NCI-H2107 (cell line): ENCODE measurements at places on chromosomes 1 and 21.
A peak's percentile ranks its signal among the peaks of the same experiment; 100 is the strongest.

GRCh38 chr1:59243550-59243949 lies 53.3 kb upstream of the FGGY start:
- no peak for DNase-seq

DNA sequence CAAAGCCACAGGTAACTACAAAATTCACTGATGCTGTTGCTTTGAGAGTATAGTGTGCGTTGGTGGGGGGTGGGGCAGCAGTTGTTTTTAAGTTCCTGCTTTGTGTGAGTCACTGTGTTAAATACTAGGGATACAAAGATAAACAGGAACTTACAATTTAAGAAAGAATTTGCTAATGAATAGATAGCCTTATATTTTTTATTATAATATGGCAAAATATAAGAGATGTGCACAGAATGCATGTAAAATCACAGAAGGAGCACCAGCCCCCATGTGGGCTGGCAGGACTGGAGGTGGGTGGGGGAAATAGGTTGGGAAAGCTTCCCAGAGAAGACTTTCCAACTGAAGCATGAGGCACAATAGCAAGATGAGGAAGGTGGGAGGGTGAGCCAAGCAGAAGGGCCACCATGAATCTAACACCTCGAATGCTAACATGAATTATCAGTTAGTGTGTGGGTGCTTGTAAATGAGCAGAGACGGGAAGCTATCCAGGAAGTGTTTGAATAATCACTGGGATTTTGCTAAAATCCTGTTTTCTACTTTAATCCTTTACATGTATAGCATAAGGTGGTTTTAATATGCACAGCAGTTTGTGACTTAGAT lies 57.0 kb upstream of the RAVER2 start:
- DNase-seq = no peak

DNA sequence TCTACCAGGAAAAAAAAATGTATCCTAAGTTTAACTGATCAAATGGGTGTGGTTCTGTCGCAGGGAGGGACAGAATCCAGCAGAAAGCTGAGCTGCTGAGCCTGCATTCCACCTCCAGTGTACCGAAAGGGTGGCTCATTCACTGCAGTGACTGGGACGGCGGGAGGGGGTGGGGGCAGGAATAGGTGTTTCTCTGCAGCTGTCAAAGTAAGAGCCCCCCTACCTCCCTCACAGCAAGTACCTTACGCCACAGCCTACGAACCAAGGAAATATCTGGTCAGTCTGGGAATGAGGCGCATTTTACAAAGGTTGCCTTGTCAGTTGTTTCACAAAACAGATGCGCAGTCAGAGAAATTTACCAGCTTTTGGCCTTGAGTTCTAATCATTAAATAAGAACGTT lies 1.7 kb downstream of the S100B start:
- no peak for DNase-seq

GRCh38 chr1:185672719-185673360 lies 61.4 kb upstream of the HMCN1 start:
- DNase-seq = no peak

GRCh38 chr1:61352845-61353435 lies 270.6 kb downstream of the NFIA start:
- DNase-seq = no peak

DNA sequence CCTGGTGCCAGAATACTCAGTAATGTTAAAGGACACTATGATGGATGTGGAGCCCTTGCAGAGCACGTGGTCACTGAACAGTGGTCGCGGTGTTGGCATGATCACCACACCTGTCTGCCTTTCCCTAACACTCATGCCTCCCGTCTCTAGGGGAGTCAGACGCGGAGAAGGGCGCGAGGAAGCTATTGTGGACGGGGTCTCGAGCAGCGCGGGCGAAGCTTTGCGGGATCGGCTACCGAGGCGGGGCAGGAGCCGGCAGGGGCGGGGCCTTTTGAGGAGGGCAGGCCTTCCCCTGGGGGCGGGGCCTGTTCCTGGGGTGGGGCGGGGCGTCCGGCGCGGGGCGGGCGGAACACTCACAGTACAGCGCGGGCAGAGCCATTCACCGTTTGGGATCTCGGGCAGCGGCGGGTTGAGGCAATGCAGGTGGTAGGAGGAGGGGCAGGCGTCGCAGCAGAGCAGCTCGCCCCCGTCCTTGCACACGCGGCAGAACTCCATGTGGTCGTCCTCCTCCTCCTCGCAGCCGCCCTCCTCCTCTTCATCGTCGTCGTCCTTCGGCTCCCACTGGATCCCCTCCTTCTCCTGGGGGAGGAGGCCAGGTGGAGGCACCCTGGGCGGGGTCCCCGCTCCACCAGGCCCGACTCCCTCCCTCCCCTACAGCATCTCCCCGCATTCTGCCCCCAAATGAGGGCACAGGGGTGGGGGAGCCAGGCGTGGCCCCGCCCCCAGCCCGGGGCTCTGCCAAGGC lies 31.5 kb downstream of the CHD5 start:
- DNase-seq = no peak

GRCh38 chr1:40248412-40248811 lies 675 bp downstream of the TMCO2 start:
- no peak for DNase-seq

DNA sequence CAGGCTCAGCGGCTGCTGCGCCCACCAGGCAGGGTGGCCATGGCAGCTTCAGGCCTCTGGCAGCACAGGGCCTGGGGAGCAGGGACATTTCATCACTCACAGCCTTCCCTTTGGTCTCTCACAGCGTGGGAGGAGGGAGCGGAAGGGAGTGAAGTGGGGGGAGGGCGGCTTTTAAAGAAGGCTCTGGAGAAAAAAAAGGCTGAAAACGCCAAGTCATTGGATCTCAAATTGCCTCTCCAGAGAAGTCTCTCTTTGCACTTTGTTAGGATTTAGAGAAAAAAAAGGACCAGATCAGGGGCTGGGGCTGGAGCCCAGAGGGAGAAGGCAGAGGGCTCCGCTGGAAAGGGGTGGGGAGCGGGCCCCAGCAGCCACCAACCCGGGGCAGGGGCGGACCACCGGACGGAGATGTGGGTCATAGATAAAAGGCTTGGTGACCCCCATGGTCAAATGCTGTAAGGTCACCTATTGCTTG lies 209.9 kb downstream of the GRIK3 start:
- no peak for DNase-seq

- no peak for DNase-seq
Observed at GRCh38 chr1:154941333-154942013, 5.0 kb upstream of the PMVK start.

GRCh38 chr1:9827558-9828185 lies 3.9 kb upstream of the CLSTN1 start:
- DNase-seq = no peak

DNA sequence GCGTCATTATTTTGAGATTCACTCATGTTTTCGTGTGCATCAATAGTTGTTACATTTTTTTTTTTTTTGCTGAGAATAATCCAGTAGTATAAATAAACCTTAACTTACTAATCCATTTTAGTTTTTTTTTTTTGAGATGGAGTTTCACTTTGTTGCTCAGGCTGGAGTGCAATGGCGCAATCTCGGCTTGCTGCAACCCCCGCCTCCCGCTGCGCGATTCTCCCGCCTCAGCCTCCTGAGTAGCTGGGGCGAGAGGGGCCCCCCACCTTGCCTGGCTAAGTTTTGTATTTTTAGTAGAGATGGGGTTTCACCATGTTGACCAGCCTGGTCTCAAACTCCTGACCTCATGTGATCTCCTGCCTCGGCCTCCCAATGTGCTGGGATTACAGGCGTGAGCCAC lies 66.0 kb downstream of the CTH start:
- no peak for DNase-seq

DNA sequence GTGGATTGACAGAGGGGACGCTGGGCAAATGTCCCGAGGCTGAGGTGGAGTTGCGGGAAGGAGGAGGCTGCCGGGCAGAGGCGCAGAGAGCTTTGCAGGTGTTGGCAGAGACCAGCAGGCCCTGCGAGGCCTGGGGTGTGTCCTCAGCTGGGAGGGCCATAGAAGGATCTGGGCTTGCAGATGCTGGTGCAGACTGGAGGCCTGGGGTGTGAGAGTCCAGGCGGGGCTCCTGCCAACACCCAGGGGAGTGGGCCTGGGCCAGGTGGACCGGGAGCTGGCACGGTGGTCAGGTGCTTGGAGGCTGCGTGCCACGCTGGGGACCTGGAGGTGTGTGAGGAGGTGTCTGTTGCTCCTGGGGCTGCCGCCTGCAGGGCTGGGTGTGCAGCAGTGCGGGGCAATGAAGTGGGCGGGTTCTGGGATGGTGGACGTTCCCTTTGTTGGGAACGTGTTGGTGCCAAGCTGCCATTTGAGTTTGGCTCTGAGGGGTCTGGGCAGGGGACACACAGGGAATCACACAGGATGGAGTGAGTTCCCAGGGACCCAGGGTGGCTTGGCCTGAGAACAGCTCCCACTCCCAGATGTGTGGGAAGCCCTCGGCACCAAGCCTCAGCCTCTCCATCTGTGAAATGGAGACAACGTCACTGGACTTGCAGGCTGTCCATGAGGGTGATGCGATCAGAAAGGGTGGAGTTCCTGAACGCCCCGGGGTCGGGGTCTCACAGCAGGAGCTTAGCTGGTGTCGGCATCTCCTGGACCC lies 39.9 kb upstream of the POFUT2 start:
- DNase-seq = no peak

DNA sequence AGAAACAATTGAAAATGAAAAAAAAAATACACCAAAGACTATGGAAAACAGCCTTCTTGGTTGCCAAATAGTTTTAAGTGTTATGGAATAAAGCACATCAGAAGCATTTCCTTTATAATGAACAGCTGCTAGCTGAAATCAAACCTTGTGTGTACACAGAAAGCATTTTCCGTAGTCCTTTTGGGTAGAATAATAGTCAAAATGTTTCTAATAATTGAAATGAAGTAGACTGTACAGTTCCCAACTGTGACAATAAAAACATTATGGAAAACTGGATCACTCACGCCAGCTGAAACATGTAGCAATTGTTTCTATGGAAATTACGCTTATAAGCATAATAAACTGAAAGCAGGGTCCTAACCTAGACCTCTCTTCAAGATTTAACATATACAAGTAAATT lies 856.3 kb upstream of the B3GALT2 start:
- no peak for DNase-seq

GRCh38 chr1:33152685-33153432 lies 29.0 kb downstream of the TRIM62 start:
- peak; percentile 94 for DNase-seq

- DNase-seq = no peak
Observed at GRCh38 chr21:45148316-45148990, 74.1 kb downstream of the ADARB1 start.

DNA sequence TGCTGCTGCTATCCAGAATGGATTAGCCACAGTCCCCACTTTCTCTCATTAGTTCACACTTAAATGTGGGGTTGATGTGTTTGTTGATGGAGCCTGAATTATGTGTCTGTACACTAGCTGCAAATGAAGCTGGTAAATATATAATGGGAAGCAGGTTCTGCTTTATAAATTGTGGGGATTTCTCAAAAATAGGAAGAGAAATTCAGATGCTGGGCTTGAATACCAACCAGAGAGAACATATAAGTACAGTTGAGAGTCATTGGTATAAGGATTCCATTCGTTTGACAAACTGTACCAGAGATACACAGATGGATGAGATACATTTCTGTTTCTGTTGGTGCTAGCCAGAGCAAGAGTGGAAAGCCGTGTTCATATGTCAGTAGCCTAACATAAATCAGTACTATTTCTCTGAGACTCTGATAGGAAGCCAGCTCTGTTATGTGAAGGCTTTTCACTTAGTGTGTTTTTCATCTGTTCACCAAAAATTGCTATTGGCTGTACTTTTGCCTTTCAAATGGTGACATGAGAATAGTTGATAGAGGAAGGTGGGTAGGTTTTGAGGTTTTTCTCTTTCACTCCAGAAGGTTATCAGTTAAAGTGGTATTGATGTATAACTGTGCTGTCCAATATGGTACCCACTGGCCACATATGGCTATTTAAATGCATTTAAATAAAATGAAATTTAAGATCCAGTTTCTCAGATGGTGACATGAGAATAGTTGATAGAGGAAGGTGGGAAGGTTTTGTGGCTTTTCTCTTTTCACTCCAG lies 15.6 kb downstream of the SMG7 start:
- no peak for DNase-seq

DNA sequence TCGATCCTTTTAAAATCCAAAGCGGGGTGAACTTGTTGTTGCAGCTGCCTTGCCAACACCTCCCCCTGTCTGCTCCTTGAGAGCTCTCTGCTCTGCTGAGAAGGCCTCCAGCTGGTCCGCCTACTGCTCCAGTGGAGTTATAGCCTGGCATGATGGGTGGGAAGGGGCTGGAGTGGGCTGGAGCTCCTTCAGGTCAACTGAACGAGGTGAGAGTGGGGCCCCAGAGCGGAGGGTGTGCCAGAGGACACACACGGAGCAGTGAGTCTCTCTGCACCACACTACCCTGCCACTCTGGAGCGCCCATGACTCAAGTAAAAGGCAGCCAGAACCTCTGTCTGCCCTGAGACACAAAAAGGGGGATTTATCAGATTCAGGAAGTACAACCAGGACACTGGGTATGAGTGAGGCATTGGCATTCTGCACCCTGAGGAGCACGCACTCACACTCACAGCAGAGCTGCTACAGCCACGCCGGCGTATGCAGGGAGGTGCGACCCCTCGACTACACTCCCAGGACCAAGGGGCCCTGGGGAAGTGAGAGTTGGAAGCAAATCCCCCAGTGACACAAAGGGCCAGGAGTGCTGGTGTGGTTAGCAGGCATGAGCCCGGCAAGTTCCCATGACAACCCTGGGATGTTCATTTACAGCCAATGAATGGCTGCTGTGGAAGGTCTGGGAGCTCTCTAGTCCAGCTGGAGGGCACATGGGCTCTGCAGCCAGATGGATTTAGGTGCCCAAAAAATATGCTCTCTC lies 28.0 kb upstream of the EVA1B start:
- no peak for DNase-seq

- peak; percentile 15 for DNase-seq
Observed at GRCh38 chr1:214264196-214264595, 16.8 kb upstream of the SMYD2 start.

- DNase-seq = no peak
Observed at GRCh38 chr1:26786437-26787380, 1.0 kb upstream of the PIGV start.

- DNase-seq = no peak
Observed at GRCh38 chr1:153769221-153769620, 6.0 kb upstream of the SLC27A3 start.

DNA sequence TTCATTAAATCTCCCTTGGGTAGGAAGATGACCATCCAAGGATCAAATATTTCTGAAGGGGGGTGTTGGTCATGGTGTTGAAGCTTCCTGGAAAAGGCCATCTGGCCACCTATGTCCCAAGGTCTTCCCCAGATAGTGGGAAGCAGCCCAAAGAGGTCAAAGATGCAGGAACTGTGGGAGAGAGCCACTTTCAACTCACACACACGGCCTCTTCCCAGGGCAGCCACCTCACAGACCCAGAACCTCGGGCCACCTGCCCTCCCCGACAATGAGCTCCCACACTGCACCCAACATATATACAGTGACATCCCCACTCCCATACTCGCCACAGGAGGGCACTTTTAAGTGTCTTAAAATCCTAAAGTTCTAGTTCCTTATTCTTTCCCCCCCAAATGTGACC lies 164.5 kb upstream of the ETV3 start:
- no peak for DNase-seq

GRCh38 chr1:197899037-197899436 lies 3.4 kb upstream of the C1orf53 start:
- no peak for DNase-seq

- no peak for DNase-seq
Observed at GRCh38 chr1:153629971-153630370, 1.7 kb downstream of the S100A1 start.
